ENCODE measurements at places on chromosomes 4 and X.

GRCh38 chrX:116449156-116449555 is 12.8 kb downstream of the SLC6A14 start:
- DNase-seq = no peak

DNA sequence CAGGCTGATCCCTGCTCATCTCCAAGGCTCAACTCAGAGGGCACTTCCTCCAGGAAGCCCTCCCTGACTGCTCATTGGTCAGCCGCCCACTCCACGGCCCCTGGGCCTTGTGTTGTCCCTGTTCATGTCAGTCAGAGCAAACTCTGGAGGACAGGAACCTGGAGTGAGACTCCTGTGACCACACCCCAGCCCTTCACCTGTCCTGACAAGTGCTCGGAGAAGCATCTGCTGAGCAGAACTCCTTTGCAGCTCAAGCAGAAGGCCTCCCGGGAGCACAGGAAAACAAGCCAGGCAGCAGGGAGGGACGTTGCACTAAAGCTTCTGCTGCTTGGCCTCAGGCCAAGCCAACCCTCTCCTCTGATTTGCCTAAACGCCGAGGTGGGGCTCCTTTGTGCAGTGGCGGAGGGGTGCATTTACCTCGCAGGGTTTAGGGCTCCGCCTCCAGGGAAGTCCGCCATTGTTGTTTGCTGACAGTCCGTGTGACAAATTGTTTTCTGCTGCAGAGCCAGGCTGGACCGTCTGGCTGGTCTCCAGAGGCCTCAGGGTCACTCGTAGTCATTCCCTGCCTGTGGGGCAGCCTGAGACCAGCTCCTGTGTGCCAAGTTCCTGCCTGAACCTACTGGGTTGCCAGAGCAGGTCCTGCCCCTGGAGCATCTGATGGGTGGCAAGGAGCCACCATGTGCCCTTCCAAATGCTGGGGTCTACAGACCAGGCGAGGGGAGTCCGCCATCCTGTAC is 61.8 kb downstream of the C4orf50 start:
- no peak for DNase-seq

DNA sequence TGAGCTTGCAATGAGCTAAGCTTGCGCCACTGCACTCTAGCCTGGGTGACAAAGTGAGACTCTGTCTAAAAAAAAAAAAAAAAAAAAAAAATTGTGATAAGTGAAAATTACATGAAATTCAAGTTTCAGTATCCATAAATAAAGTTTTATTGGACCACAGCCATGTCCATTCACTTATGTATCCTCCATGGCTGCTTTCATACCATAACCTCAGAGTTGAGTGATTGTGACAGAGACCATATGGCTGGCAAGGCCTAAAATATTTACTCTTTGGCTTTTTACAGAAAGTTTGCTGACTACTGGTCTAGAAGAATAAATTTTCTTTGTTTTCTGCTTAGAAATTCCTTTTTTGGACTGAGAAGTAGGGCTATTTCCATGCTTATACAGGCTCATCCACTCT is 11.8 kb upstream of the SHISA3 start:
- DNase-seq = no peak

GRCh38 chr4:170089274-170089667 is 485 bp downstream of the AADAT start:
- no peak for DNase-seq

- no peak for DNase-seq
These were observed 182.6 kb downstream of the GABRB1 start for GRCh38 chr4:47213971-47214370.

DNA sequence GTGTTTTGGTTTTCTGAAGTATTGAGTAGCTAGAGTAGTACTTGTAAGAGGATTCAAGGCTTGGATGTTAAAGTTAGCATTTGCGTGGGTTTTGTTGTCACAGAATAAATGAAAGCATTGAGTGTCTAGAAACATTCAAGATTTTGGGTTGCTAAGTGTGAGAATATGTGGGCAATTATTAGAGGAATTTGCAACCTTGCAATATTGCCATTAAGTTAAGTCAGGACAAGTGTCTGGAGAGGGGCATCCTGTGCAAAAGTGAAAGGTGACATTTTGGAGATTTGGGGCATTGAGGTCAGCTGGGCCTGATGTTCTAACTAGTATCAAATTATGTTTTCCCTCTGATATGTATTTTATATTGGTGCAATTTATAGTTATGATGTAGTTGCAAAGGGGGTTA is 533.9 kb upstream of the GRID2 start:
- no peak for DNase-seq

GRCh38 chrX:153769158-153769864 is 5.3 kb downstream of the PLXNB3 start:
- DNase-seq = no peak

DNA sequence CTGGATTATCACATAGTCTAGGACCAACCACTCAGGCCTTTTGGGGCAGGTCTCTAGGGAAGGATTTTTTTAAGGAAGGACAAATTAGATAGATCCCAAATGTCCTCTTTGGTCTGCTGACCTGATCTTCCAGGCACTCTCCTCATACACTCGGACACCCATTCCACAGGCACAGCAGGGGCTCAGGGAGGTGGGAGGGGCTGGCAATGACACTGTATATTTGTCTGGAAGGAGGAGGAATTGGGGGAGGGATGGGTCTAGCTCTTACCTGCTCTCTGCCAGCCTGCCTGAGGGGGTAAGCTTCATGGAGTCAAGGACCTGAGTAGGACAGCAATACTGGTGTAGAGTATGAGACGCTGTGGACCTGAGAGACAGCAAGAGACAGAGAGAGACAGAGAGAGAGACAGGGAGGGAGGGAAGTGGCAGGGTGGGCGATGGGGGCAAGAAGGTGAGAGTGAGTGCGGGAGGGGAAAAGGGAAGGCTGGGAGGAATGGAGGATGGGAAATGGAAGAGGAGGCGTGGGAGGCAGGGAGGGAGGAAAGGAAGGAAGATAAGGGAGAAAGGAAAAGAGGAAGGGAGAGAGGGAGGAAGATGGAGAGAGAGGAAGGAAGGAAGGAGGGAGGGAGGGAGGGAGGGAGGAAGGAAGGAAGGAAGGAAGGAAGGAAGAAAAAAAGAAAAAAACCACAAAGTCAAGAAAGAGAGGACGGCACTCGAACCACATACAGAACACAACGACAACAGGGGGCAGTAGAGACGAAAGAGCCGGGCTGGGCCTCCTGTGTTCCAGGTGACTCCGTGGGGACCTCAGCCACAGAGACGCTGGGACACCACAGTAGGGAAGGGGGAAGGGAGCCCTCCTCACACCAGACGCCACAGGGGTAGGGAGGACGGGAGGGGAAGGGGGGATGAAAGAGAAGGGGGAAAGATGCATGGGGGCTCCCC is 1.8 kb downstream of the IQSEC2 start:
- DNase-seq = no peak

- DNase-seq = no peak
These were observed 265.5 kb downstream of the PPP3CA start for GRCh38 chr4:101081695-101082369.

- no peak for DNase-seq
These were observed 3.9 kb upstream of the HAUS3 start for GRCh38 chr4:2245787-2246275.

- DNase-seq = no peak
These were observed 1.5 kb downstream of the BEND4 start for GRCh38 chr4:42150653-42151567.

- DNase-seq = no peak
These were observed 144.8 kb downstream of the CEP135 start for GRCh38 chr4:56093576-56093975.

DNA sequence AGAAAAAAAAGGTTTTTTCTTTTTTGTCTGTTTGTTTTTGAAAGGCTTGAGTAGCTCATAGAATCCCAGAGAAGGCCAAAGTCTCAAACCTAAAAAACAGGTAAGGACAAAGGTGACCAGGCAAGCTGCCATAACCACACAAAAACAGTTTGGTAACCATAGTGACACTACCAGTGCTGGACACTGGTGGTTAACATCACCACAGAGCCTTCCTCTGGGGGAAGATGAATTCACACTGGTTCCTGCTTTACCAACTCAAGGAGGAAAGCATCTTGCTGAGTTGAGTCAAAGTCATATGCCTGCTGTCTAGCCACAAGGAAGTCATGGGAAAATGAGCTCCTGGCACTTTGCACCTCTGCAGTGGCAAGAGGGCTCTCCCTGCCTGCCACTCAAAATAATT is 32.5 kb downstream of the IDS start:
- DNase-seq = no peak

GRCh38 chrX:74514384-74514783 is 93.1 kb downstream of the SLC16A2 start:
- no peak for DNase-seq

DNA sequence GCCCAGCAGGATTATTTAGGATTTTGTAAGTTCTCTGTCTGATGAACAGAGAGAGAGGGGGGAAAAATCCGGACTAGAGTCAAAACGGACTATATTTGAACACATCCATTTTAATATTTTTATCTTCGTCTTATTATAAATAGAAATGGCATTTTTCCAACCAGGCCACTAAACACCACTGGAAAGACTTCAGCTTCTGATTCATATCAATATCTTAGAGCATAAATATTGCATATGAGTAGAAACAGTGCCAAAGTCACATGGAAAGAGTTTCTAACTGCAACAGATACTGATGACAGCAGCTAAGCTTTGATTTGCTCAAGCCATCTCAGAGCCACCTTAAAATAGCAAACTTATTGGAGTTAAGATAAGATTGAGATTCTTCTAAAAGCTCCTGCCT is 456 bp downstream of the PPARGC1A start:
- no peak for DNase-seq

DNA sequence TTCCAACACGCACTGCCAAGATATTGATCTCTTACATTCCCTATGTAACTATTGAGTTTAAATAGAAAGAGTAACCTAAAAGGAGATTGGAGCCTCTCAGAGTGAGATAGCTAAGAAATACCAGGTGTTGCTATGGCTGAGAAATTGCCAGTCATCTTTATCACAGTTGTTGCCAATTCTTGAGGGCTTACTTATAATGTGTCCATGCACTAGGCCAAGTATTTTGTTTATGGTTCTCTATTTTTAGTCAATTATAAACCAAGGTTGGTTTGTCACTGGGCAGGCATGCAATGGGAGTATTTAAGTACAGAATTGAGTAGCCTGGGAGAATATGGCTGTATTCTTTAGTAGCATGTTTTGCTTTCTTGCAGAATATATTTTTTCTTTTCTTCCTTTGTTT is 201.6 kb downstream of the TEX13A start:
- no peak for DNase-seq

DNA sequence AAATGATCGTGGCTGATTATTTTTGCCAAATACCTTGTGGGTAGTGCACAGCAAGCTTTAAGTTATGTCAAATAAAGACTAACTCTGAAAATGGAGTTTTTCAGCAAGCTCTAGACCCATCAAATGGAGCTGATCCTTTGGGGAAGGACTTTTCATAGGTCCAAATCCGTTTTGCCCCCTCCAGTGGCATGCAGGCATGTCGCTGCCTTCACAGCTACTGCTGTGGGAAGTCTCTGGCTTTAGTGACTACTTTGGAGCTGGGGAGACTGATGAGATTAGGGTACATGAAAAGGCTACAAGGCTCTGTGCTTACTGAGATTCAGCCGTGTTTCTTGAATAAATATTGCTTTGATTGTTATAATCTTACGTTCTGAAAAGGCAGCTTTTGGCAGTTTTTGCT is 106.6 kb upstream of the HS3ST1 start:
- DNase-seq = no peak

- no peak for DNase-seq
These were observed 3.2 kb downstream of the RGS12 start for GRCh38 chr4:3295837-3296624.

- no peak for DNase-seq
These were observed 55.0 kb downstream of the FBXL5 start for GRCh38 chr4:15600176-15600575.

GRCh38 chr4:37561196-37561802 is 124.9 kb downstream of the RELL1 start:
- DNase-seq = no peak

- DNase-seq = no peak
These were observed 44.9 kb downstream of the USP46 start for GRCh38 chr4:52614241-52614640.

DNA sequence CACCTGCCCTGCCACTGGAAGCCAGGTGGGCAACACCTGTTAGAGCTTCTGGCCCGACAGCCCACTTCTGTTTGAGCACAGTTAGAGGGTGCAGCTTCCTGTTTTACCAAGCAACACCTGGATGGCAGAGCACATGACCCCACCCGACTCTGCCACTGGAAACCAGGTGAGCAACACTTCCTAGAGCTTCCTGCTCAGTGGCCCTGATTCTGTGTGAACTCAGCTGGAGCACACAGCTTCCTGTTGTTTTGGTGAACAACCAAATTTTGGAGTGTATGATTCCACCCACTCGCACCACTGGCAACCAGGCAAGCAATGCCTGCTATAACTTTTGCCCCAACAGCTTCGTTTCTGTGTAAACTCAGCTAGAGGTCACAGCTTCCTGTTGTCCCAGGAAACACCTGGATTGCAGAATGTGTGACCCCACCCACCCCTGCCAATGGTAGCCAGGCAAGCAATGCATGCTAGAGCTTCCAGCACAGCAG is 163.8 kb upstream of the KLF8 start:
- no peak for DNase-seq

DNA sequence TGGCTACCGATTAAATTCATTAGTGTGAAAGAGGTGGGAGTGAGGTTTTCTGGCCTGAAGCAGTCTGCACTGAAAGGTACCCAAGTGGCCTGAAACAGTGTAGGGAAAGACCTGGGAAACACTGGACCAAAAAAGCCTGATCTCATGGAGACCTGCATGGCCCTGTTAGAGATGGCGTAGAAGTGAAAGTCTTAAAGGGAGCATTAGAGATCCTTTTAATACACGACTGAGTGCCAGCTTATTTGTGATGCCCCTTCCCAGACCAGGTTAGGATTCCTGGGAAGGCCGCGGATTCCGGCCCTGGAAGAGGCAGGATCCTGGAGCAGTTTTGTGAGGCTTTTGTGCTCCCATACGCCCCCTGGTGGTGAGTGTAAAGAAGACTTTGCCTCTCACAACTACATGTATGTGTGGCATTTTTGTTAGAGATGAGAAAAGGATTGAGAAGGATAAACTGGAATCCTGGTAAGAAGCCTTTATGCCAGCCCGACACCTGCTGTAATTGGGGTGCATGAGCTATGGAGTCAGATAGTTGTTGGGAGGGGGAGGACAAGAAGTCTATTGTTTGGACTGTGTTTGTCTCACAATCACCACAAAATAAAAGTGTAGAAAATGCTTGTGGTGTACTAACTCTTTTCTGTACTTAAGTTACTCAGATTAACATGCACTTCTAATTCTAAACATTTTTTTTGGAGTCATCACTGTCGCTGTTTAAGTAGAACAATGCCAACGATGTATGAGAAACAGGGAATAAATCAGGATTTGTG is 54.0 kb downstream of the JADE1 start:
- peak; percentile 49 for DNase-seq

DNA sequence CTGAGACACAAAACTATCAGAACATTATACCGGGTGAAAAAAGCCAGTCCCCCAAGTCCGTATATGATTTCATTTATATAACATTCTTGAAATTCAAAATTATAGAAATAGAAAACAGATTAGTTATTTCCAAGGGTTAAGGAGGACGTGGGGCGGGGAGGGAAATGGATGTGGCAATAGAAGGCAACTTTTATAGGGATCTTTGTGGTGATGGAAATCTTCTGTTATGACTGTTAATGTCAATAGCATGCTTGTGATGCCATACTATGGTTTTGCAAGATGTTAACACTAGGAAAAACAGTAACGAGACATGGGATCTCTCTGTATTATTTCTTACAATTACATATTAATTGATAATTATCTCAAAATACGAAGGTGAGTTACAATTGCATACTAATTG is 96.4 kb downstream of the LNX1 start:
- DNase-seq = no peak
